ENCODE measurements at places on chromosomes 3 and 15.

- DNase-seq = no peak
These were observed 482.5 kb upstream of the TBL1XR1 start for GRCh38 chr3:177679568-177680471.

GRCh38 chr3:49794431-49794830, 5.2 kb downstream of the CDHR4 start:
- no peak for DNase-seq

DNA sequence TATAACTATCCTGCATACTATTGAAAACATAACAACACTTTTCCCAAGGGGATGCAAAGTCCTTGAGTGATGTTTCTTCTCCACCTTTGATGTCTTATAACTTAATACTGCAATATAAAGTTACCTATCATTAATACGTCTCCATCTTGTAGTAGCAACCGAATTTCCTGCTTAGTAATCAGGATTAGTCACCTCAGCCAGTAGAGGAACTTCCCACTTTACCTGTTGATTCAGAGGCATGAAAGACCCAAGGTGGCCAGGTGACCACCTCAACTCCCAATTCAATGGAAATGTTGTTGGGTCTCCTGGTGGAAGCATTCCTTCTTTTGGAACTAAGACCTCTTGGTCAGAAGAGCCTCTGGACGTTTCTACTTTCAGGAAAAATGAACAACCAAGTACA, 3.5 kb upstream of the TMCC1 start:
- DNase-seq = no peak

GRCh38 chr15:77409259-77410156, 10.4 kb downstream of the PEAK1 start:
- DNase-seq = no peak

DNA sequence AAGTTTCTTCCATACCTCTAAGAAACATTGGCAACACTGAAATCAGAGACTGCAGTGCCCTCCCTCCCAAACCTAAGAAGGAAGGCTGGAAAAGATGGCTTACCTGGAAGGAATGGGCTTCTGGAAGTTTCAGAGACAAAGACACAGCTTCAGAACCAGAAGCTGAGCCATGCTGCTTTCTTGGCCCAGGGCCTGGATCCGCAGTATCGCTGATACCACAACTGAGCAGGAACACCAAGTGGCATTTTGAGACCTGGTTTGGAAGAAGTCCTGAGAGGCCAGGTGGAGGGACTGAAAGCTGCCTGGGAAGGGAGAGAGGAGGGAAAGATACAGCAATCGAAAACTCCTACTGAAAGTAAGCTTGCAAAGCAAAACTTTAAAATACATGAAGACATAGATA, 19.8 kb downstream of the GPR160 start:
- DNase-seq = no peak

DNA sequence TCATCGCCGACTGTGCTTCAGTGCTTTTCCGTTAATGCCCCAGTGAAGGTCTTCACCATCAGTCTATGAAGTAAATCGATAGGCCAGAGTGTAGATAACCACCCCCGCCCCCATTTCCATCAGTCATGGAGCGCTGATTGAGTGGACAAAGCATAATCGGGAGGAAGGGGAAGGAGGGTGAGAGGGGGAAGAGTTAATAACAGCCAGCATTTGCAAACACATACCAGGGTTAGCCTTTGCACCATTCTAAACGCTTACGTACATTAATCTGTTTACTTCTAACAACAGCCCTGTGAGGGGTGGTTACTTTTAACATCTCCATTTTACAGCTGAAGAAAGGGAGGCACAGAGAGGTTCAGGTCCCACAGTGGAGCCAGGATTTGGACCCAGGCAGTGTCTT, 26.8 kb downstream of the EDEM1 start:
- DNase-seq = no peak

GRCh38 chr3:46094506-46094905, 67.2 kb upstream of the XCR1 start:
- DNase-seq = no peak

DNA sequence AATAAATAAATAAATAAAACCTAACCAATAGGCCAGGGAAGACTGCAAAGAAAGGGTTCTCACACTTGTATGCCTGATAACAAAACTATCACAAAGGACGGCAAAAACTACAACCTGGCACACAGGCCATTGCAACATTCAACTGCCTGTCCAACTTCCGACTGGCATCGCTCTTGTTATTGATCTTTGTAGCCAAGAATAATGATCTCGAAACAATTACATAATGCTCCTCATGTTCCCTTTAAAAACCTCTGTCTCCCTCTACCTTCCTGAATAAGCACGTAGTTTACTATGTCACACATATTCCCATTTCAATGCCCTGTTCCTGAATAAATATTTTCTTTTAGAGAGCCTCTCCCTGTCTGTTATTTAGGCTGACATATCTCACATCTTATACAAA, 74.3 kb downstream of the B3GNT5 start:
- DNase-seq = no peak

GRCh38 chr3:69755795-69756194, 16.5 kb downstream of the MITF start:
- DNase-seq = no peak

DNA sequence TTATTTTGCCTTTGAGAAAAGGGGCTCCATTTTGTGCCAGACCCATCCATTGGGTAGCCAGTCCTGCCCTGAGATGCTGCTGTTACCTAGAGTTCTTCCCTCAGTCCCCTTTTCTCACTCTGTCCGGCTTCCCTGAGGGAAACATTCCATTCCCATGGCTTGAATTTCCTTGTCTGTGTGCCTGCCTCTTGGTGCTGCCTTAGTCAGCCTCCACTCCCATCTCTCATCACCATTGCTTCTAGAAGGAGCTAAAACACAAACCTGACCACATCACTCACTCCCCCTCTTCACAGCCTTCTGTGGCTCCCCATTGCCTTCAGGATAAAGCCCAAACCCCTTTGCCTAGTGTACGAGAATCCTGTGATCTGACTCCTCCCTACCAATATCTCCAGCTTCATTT, 25.2 kb upstream of the C2CD4B start:
- no peak for DNase-seq

GRCh38 chr3:114155370-114155821, 23.5 kb downstream of the DRD3 start:
- no peak for DNase-seq

- DNase-seq = no peak
These were observed 115.2 kb downstream of the ASB7 start for GRCh38 chr15:100717596-100717995.

- no peak for DNase-seq
These were observed 32.4 kb upstream of the SETMAR start for GRCh38 chr3:4270720-4271119.

- no peak for DNase-seq
These were observed 26.6 kb downstream of the CA12 start for GRCh38 chr15:63354821-63355650.

DNA sequence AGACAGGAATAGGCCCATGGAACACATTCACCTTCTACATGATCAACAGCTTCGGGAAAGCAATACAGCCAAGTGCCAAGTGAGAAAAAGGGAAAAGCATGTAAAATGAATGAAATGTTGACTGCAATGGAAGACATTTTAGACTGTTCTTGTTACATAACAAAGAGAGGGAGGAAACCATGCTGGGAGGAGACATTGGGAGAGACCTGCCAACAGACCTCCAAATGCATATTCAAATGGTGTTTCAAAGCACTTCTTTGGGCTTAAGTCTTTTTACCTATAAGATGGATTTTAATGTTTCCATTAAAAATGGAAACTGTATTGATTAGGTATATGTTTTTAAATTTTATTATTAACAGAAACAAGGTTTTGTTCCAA, 350.0 kb upstream of the THBS1 start:
- no peak for DNase-seq

DNA sequence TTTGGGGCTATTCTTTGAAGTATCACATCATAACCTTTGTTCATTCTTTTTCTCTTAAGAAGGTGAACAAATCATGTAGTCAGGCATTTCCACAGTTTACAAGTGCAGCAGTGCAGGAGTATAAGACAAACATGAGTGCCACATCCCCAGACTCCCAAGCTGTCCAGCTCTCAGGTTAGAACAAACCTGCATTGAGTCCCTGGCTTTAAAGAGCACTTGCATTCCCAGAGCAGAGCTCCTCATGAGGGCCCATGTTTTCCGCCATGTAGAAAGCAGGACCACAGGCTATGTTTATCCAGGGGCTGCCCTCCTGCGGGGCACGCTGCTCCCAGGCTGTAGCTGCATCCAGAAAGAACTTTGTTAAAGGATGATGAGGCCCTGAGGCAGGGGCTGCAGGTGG, 267.7 kb downstream of the TLE3 start:
- no peak for DNase-seq

GRCh38 chr15:88894819-88895767, at the start of gene HAPLN3:
Gene HAPLN3 (minus strand): TSS chr15:88895544. CDS start chr15:88887298, 8,246 bp downstream.
- DNase-seq = peak; percentile 46

- DNase-seq = no peak
These were observed 118.0 kb downstream of the GSK3B start for GRCh38 chr3:119976214-119976613.

DNA sequence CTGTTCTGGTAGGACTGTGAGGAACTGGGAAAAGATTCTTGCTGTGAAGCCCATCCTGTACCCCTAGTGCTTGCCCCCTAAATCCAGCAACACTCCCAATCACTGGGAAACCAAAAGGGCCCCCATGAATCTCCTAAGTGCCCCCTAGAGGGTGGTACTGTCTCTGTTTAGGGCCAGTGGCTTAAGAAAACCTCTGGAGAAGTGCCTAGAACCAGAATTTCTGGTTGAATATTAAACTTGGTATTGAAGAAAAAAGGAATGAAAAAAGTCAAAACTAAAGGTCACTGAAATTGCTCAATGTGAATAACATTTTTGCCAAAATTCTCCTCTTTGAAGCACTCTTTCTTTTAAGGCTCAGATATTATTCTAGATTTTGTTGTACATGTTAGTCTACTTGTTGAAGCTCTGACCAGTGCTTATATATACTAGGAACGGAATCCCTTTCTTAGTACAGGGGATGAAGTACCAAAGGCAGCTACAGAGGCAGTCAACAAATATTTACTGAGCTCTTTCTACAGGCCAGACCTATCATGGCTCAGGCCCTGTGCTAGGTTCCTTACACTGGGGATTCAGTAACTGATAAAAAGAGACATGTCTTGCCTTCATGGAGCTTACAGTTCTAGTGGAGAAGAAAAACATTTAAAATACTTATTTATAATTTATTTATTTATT, 138.8 kb downstream of the MYLK start:
- no peak for DNase-seq

GRCh38 chr3:177371888-177372287, 174.6 kb upstream of the TBL1XR1 start:
- no peak for DNase-seq

GRCh38 chr3:95899911-95900310, 914.5 kb upstream of the EPHA6 start:
- DNase-seq = no peak

DNA sequence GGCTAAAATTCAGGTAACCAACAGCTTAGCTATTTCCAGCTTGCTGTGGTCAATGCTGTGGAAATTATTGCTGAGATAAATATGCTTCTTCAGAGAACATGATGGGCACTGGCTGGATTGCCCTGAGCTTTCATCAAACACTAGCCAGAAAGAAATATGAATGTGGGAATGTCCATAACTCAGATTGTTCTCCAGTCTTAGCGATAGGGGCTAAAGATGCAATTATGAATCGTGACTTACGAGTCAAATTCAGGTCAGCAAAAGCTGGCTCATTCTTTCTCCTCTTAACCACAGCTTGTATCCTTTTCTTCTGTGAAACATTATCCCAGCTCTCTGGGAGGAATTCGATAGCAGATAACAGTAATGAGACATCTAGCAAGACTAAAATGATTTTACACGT, 307.6 kb downstream of the RYR3 start:
- no peak for DNase-seq

- no peak for DNase-seq
These were observed 346.2 kb upstream of the ZNF717 start for GRCh38 chr3:76131396-76132153.

DNA sequence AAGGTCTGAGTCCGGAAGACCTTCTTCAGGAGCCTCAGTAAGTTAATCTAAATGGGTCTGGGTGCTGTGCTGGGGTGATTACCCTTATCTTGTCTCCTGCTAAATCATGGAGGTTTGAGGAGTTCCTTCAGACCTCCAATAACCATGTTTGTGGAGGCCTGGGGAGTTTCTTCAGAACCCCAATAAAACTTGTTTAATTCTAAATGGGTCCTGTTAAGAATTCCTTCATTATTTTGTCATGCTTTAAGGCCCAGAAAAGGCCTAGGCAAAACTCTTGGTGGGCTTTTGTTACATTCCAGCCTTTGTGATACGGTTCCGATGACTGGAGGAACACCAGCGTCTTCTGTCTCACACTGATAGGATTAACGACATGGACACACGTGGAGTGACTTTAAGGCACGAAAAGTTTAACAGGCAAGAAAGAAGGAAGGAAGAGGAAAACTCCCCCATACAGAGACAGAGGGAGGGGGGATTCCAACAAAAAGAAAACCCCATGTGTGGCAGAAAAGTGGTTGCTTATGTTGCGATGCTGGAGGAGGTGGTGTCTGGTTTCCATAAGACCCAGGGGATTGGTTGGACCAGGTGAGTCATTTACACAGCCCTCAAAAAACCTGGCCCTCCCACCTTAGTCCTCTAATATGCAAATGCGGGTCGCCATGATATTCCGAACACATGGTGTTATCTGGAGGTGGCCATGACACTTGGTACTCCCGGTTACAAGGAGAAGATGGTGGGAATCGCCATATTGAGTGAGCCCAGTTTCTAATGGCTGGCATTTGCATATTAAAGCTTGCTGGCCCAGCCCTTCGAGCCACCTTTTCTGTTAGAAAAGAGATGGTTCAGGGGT, 72.6 kb upstream of the MFGE8 start:
- DNase-seq = no peak

DNA sequence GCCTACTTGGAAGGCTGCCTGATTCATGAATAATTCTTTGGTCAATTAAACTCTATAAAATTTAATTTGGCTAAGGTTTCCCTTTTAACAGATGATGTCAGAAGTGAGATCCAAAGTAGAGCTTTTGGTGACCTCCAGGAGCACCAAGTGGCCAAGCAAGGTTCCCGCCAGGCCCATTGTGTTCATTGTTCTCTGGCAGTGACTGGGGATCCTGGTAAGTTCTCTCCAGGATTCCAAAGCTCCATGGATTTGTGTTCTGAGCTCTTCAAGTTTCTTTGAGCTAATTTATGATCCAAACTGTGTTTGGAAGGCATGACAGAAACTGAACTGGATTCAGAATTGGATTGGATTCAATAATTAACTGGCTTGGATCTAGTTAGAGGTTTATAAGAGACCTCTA, 72.0 kb upstream of the ALDH1L1 start:
- no peak for DNase-seq

DNA sequence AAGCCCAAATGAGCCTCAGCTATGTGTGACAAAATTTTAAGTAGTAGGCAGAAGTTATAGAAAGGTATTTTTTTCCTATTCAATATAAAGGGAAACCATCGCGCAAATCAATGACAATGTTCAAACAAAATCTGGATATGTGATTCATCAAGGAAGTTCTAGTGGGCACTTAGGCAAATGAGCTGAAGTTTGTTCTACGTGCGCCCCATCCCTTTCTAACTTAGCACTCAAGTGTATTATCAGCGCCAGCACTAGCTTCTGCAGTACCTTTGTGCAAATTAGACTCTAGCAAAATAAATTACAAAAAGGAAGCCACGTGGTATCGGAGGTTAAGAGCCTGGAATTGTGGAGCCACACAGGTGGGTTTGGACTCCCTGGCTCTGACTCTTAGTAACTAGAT, 91.1 kb downstream of the TBL1XR1 start:
- DNase-seq = no peak

- no peak for DNase-seq
These were observed 115.4 kb upstream of the GADL1 start for GRCh38 chr3:31009881-31010280.

GRCh38 chr3:76051145-76051544, 265.8 kb upstream of the ZNF717 start:
- no peak for DNase-seq
